CD4-positive, alpha-beta T cell (primary cell): ENCODE measurements at places on chromosomes 16 and 17. TPM values are rescaled to one million over a fixed set of nuclear protein-coding genes. Genes with fewer than 3 reads are reported as not detected.

SYNGR3 gene
- 3.8 TPM for total RNA-seq

ZNF174 gene
- total RNA-seq, result 5.7 TPM

- H3K27me3 ChIP-seq, result no peaks in the 10 kb centered on the region
- no peak overlapping the region for H3K4me3 ChIP-seq
- no peaks in the 10 kb centered on the region for H3K4me1 ChIP-seq
Measured at GRCh38 chr16:58741166-58741565, 7.0 kb upstream of the GOT2 start.

- no peaks in the 10 kb centered on the region for H3K36me3 ChIP-seq
- DNase-seq, result no peak
- H3K27me3 ChIP-seq, result peaks cover 24% of the 10 kb centered on the region
- H3K4me1 ChIP-seq, result peaks cover 6% of the 10 kb centered on the region
- H3K4me3 ChIP-seq, result no peak overlapping the region
Measured at GRCh38 chr17:38507436-38507835, 79.2 kb downstream of the ARHGAP23 start.

GRCh38 chr17:66281661-66282369 lies 20.6 kb upstream of the PRKCA start:
- H3K27me3 ChIP-seq, result no peaks in the 10 kb centered on the region
- peaks cover 26% of the 10 kb centered on the region for H3K4me1 ChIP-seq
- H3K27ac ChIP-seq, result no peak overlapping the region
- H3K36me3 ChIP-seq, result no peaks in the 10 kb centered on the region

- H3K27ac ChIP-seq, result no peak overlapping the region
- H3K27me3 ChIP-seq, result no peaks in the 10 kb centered on the region
- no peak overlapping the region for H3K4me3 ChIP-seq
Measured at GRCh38 chr17:50902372-50903353, 36.5 kb upstream of the TOB1 start.

- peak within 1 kb of the TSS; percentile 92 for H3K27ac ChIP-seq
- no peaks in the 10 kb centered on the region for H3K27me3 ChIP-seq
- peaks cover 14% of the 10 kb centered on the region for H3K36me3 ChIP-seq
- peaks cover 33% of the 10 kb centered on the region for H3K4me1 ChIP-seq
- peak; percentile 89 for DNase-seq
- H3K4me3 ChIP-seq, result peak within 1 kb of the TSS; percentile 98
Measured at GRCh38 chr16:3717235-3718018, at the start of gene TRAP1. TRAP1 (minus strand) TSS chr16:3717524; CDS start chr16:3717508, 16 bp downstream.

GRCh38 chr17:14372905-14373613 lies 72.2 kb downstream of the HS3ST3B1 start:
- no peak overlapping the region for H3K4me3 ChIP-seq
- no peak overlapping the region for H3K27ac ChIP-seq
- no peak for DNase-seq
- H3K4me1 ChIP-seq, result no peaks in the 10 kb centered on the region
- no peaks in the 10 kb centered on the region for H3K36me3 ChIP-seq
- no peaks in the 10 kb centered on the region for H3K27me3 ChIP-seq

- H3K27ac ChIP-seq, result no peak overlapping the region
- no peaks in the 10 kb centered on the region for H3K4me1 ChIP-seq
- no peak overlapping the region for H3K4me3 ChIP-seq
- DNase-seq, result peak; percentile 38
- H3K36me3 ChIP-seq, result peaks cover 96% of the 10 kb centered on the region
- H3K27me3 ChIP-seq, result no peaks in the 10 kb centered on the region
Measured at GRCh38 chr17:7502987-7503386, 18.8 kb downstream of the POLR2A start.

- H3K36me3 ChIP-seq, result no peaks in the 10 kb centered on the region
- no peak overlapping the region for H3K4me3 ChIP-seq
- H3K27me3 ChIP-seq, result no peaks in the 10 kb centered on the region
- no peak overlapping the region for H3K27ac ChIP-seq
- no peak for DNase-seq
Measured at GRCh38 chr16:78134944-78135619, 35.6 kb downstream of the WWOX start.

DNA sequence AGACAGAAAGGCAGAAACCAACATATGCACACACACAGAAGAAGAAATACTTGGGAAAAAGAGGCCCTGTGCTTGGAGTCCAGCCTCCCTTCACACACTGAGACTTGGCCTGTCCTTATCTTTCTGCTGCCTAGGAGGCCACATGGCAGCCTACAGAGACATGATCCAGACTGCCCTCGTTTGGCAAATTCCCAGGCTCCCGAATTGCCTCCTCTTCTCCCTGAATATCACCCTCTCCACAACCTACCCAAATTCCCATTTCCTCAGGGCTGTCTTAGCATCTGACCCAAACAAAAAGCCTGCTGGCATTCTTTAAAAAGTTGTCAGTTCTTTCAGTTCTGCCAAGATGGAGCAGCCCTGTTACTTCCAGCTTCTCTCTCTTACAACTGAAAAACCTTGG lies 59.8 kb downstream of the DNAH17 start:
- H3K27ac ChIP-seq, result no peak overlapping the region
- no peak for DNase-seq
- H3K4me3 ChIP-seq, result no peak overlapping the region
- H3K36me3 ChIP-seq, result no peaks in the 10 kb centered on the region

DNA sequence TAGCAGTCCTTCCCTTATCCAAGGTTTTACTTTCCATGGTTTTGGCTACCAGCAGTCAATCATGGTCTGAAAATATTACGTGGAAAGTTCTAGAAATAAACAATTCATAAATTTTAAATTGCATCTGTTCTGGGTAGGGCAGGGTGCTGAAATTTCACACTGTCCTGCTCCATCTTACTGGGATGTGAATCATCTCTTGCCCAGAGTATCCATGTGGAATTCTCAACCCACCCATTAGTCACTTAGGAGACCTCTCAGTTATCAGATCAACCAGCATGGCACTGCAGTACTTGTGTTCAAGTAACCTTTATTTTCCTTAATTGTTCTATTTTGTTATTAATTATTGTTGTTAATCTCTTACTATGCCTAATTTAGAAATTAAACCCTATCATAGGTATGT lies 202.8 kb upstream of the CPHXL start:
- no peak overlapping the region for H3K27ac ChIP-seq
- DNase-seq, result no peak
- no peaks in the 10 kb centered on the region for H3K27me3 ChIP-seq
- H3K36me3 ChIP-seq, result no peaks in the 10 kb centered on the region

GRCh38 chr16:69327585-69328310 lies 2.6 kb downstream of the PDF start:
- DNase-seq, result no peak
- no peak overlapping the region for H3K4me3 ChIP-seq
- peaks cover 47% of the 10 kb centered on the region for H3K4me1 ChIP-seq
- H3K27ac ChIP-seq, result no peak overlapping the region

GRCh38 chr16:84604477-84605013 lies 13.3 kb downstream of the COTL1 start:
- H3K36me3 ChIP-seq, result peaks cover 15% of the 10 kb centered on the region
- H3K4me1 ChIP-seq, result peaks cover 96% of the 10 kb centered on the region
- no peaks in the 10 kb centered on the region for H3K27me3 ChIP-seq

DNA sequence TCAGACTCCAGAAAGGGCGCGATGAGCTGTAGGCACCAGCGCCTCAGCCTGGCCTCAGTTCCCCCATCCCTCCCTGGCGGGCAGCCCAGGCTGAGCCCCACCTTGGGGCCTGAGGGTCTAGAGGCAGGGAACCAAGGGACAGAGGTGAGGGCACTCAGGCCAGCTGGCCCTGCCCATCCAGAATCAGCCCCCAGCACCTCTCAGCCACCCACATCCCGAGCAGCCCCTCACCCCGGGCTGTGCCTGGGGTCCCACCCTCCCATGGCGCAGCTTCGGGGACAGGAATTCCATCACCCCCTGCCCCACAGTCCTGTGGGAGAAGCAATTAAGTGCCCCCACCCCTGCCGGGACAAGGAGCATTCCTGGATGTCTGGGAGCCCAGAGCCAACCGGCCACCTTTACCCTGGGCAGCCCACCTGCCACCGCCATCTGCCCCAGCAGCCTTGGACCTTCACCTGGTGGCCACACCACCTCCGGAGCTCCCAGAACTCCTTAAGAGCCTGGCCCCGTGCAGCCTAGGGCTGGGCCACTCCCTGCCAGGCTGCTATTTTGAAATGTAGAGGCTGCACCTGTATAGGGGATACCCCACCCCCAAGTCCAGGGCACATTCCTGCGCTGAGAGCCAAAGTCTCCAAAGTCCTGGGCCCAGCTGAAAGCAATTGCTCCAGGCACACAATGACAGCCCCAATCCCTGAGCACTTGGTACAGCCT lies 33.7 kb upstream of the PVALEF start:
- no peaks in the 10 kb centered on the region for H3K4me1 ChIP-seq
- H3K27me3 ChIP-seq, result no peaks in the 10 kb centered on the region
- no peak overlapping the region for H3K27ac ChIP-seq
- H3K4me3 ChIP-seq, result no peak overlapping the region
- H3K36me3 ChIP-seq, result no peaks in the 10 kb centered on the region

DNA sequence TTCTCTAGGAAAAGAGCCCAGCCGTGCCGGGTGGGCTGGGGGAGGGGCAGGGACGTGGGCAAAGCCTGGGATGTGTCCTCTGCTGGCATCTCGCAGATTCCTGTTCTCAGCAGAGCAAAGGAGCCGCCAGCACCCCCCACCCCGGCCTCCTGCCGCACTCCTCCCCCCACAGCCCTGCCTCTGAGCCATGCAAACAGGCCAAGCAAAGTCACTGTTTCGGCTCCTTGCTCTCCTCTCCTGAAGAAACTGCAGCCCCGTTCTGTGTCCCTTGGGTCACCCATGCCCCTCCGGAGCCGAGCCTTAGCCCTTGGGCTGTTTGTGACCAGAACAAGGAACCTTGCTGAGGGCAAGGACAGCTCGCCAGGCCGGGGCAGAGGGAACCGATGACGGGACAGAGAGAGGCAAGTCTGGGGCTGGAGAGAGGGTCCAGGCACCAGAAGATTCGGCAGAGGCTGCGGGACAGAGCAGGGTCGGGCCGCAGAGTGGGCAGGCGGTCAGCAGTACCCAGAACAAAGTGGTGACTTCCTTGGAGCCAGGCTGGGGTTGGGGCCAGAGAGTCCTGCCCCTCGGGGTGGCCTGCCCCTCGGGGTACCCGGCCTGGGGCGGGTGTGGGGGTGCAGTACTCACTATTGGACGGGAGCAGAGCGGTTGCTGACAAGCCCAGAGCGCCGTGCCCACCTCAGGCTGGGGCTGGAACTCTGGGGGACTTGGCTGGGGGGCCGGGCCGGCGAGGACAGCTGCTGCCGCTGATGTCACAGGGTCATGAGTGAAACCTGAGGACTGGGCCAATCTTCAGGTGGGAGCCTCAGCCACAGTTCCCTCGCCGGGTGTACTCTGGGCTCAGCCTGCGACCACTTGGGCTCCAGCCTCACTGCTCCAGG lies 9.2 kb upstream of the PRR29 start:
- no peak overlapping the region for H3K4me3 ChIP-seq
- no peak overlapping the region for H3K27ac ChIP-seq
- H3K4me1 ChIP-seq, result peaks cover 60% of the 10 kb centered on the region
- H3K27me3 ChIP-seq, result no peaks in the 10 kb centered on the region
- H3K36me3 ChIP-seq, result no peaks in the 10 kb centered on the region

DNA sequence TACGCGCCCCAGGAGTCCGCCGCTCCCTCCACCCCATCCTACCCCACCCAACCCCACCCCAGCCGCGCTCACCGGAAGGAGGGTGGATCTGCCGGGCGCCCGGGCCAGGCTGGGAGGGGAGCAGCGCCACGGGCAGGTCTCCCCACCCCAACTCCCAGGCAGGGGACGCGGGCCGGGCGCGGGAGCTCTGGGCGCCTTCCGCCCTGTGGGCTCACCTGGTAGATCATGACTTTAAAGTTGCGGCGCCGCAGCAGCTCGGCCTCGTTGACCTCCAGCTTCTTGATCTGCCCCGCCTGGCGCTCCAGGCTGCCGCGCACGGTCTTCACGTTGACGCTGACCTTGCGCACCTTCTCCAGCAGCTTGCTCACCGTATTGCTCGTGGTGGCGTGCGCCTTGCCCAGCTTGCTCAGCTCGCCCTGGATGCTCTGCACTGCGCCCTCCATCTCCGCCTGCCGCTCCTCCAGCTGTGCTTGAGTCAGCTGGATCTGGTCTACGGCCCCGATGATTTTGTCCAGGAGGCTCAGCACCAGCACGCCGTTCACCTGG lies 571 bp downstream of the CAVIN1 start:
- H3K27ac ChIP-seq, result no peak overlapping the region
- peaks cover 28% of the 10 kb centered on the region for H3K27me3 ChIP-seq
- H3K4me3 ChIP-seq, result peak overlapping the region; percentile 50
- H3K4me1 ChIP-seq, result peaks cover 24% of the 10 kb centered on the region
- no peaks in the 10 kb centered on the region for H3K36me3 ChIP-seq
- peak; percentile 29 for DNase-seq

- no peak overlapping the region for H3K27ac ChIP-seq
- H3K4me1 ChIP-seq, result no peaks in the 10 kb centered on the region
- H3K36me3 ChIP-seq, result no peaks in the 10 kb centered on the region
- H3K4me3 ChIP-seq, result no peak overlapping the region
- DNase-seq, result no peak
- H3K27me3 ChIP-seq, result no peaks in the 10 kb centered on the region
Measured at GRCh38 chr17:47287639-47288038, 34.0 kb downstream of the ITGB3 start.

GRCh38 chr17:63819131-63819530 lies 8.1 kb upstream of the PSMC5 start:
- H3K27me3 ChIP-seq, result no peaks in the 10 kb centered on the region
- no peak for DNase-seq
- no peak overlapping the region for H3K27ac ChIP-seq
- H3K4me1 ChIP-seq, result peaks cover 8% of the 10 kb centered on the region
- H3K36me3 ChIP-seq, result peaks cover 94% of the 10 kb centered on the region

- no peaks in the 10 kb centered on the region for H3K4me1 ChIP-seq
- no peak overlapping the region for H3K27ac ChIP-seq
- no peaks in the 10 kb centered on the region for H3K27me3 ChIP-seq
- H3K36me3 ChIP-seq, result peaks cover 82% of the 10 kb centered on the region
Measured at GRCh38 chr16:15037745-15038144, 18.1 kb downstream of the NTAN1 start.
